PC-3 (cell line): ENCODE measurements at places on chromosomes 13 and 19. TPM values are rescaled to one million over a fixed set of nuclear protein-coding genes. Genes with fewer than 3 reads are reported as not detected.
A peak's percentile ranks its signal among the peaks of the same experiment; 100 is the strongest.

GRCh38 chr19:6750062-6750461 is 10.6 kb downstream of the TRIP10 start:
- H3K27ac ChIP-seq: no peak overlapping the region
- H3K27me3 ChIP-seq: no peaks in the 10 kb centered on the region
- H3K4me3 ChIP-seq: no peak overlapping the region
- peaks cover 7% of the 10 kb centered on the region for H3K4me1 ChIP-seq
- no peak for DNase-seq

CGB5 gene
- 0.52 TPM in 1 of 2 replicates, not detected in the other for total RNA-seq

DNA sequence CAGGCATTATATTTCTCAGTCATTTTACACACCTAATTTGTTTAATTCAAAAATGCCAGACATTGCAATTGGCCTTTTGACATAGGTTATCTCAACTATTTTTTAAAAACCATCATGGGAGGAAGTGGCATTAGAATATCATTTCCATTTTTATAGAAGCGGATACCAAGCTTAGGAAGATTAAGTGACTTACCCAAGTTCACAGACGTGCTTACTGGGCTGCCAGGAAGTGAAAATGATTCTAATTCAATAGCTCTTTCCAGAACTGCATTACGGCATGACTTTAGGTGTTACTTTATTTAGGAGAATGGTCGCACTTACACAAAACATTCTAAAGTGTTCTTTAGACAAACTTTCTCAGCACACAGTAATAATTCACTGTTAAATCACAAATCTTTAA is 231.9 kb downstream of the KLF12 start:
- no peak overlapping the region for H3K4me3 ChIP-seq
- no peak for DNase-seq
- H3K27me3 ChIP-seq: no peaks in the 10 kb centered on the region
- no peak overlapping the region for H3K27ac ChIP-seq
- H3K4me1 ChIP-seq: peaks cover 7% of the 10 kb centered on the region; the same call in 1 of the 2 replicates
- no peaks in the 10 kb centered on the region for H3K36me3 ChIP-seq

- H3K4me1 ChIP-seq: peaks cover 9% of the 10 kb centered on the region; the same call in 1 of the 2 replicates
- no peaks in the 10 kb centered on the region for H3K36me3 ChIP-seq
- peak overlapping the region; percentile 76 for H3K27ac ChIP-seq
- peak; percentile 38 for DNase-seq
Measured at GRCh38 chr13:92136449-92137155, 738.2 kb downstream of the GPC5 start.

DNA sequence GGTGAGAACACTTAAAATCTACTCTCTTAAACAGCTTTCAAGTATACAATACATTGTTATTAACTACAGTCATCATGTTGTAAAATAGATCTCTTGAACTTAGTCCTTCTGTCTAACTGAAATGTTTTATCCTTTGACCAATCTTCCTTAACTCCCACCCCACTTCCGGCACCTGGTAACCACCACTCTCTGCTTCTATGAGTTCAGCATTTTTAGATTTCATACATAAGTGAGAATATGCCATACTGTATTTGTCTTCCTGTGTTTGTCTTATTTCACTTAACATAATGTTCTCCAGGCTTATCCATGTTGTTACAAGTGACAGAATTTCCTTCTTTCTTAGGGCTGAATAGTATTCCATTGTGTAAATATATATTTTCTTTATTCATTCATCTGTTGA is 144.1 kb upstream of the TRPC4 start:
- DNase-seq: no peak
- no peak overlapping the region for H3K27ac ChIP-seq
- H3K4me3 ChIP-seq: no peak overlapping the region
- peaks cover 2% of the 10 kb centered on the region; the same call in 1 of the 2 replicates for H3K27me3 ChIP-seq

- H3K4me3 ChIP-seq: no peak overlapping the region
- H3K36me3 ChIP-seq: no peaks in the 10 kb centered on the region
- no peaks in the 10 kb centered on the region for H3K4me1 ChIP-seq
- H3K27ac ChIP-seq: no peak overlapping the region
Measured at GRCh38 chr13:31346891-31347290, 147.1 kb downstream of the B3GLCT start.

PNMA8A gene
- total RNA-seq: not detected in 2 replicates

TNFSF11 gene
- total RNA-seq: not detected in 2 replicates

- H3K27ac ChIP-seq: no peak overlapping the region
- H3K27me3 ChIP-seq: no peaks in the 10 kb centered on the region
- H3K4me1 ChIP-seq: no peaks in the 10 kb centered on the region
Measured at GRCh38 chr13:29180055-29180454, 359.9 kb downstream of the MTUS2 start.

- peaks cover 5% of the 10 kb centered on the region for H3K4me1 ChIP-seq
- H3K27me3 ChIP-seq: no peaks in the 10 kb centered on the region
- no peak overlapping the region for H3K27ac ChIP-seq
- DNase-seq: no peak
Measured at GRCh38 chr13:73215823-73216222, 157.0 kb downstream of the KLF5 start.

DNA sequence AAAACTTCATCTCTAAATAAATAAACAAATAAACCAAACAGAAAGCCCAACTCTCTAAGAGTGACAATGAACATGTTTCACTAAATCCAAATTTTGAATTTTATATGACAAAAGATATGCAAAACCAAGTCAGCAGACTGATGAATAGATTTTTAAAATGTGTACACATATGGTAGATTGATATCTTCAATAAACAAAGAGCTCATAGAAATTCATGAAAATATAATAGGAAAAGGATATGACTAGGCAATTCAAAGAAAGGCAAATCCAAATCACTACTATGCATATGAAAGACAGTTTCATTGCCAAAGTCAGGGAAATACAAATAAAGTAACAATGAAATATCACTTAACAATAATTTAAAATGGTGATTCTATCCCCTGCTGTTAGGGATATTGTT is 63.7 kb upstream of the NBEA start:
- DNase-seq: no peak
- H3K4me1 ChIP-seq: no peaks in the 10 kb centered on the region
- H3K27me3 ChIP-seq: no peaks in the 10 kb centered on the region
- no peak overlapping the region for H3K27ac ChIP-seq

- peaks cover 32% of the 10 kb centered on the region for H3K36me3 ChIP-seq
- no peak overlapping the region for H3K4me3 ChIP-seq
- H3K4me1 ChIP-seq: peaks cover 3% of the 10 kb centered on the region
- no peaks in the 10 kb centered on the region for H3K27me3 ChIP-seq
- H3K27ac ChIP-seq: no peak overlapping the region
- DNase-seq: no peak
Measured at GRCh38 chr19:16118489-16119033, 6.9 kb downstream of the RAB8A start.

CD177 gene
- total RNA-seq: 0.23 and 0.55 TPM in 2 replicates

CGB2 gene
- total RNA-seq: not detected in 2 replicates

GRCh38 chr19:40663695-40664692 is 26.5 kb downstream of the NUMBL start:
- no peak overlapping the region for H3K27ac ChIP-seq
- DNase-seq: peak; percentile 26
- H3K36me3 ChIP-seq: peaks cover 5% of the 10 kb centered on the region; the same call in 1 of the 2 replicates
- peaks cover 19% of the 10 kb centered on the region for H3K4me1 ChIP-seq

B3GNT3 gene
- 39.5 and 41.7 TPM in 2 replicates for total RNA-seq

EGLN2 gene
- 36.6 and 58.9 TPM in 2 replicates for total RNA-seq

- H3K27me3 ChIP-seq: peaks cover 6% of the 10 kb centered on the region; the same call in 1 of the 2 replicates
- no peaks in the 10 kb centered on the region for H3K36me3 ChIP-seq
- no peak overlapping the region for H3K27ac ChIP-seq
- no peak for DNase-seq
- no peaks in the 10 kb centered on the region for H3K4me1 ChIP-seq
Measured at GRCh38 chr13:112894673-112895481, 74.1 kb upstream of the MCF2L start.

DNA sequence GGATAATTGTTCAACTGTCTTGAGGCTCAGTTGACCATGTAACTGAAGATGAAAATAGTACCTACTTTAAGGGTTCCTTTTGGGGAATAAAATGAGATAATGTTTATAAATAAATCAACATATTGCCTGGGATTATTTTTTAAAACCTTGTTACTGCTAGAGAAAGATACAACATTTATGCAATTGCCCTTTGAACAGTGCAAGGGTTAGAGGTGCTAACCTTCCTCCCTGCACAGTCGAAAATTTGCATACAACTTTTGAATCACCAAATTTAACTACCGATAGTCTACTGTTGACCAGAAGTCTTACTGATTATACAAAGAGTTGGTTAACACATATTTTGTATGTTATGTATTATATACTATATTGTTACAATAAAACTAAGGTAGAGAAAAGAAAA is 750.0 kb downstream of the EFNB2 start:
- H3K27me3 ChIP-seq: no peaks in the 10 kb centered on the region
- no peaks in the 10 kb centered on the region for H3K36me3 ChIP-seq
- no peak overlapping the region for H3K4me3 ChIP-seq
- H3K4me1 ChIP-seq: peaks cover 6% of the 10 kb centered on the region; the same call in 1 of the 2 replicates
- H3K27ac ChIP-seq: no peak overlapping the region

ZNF729 gene
- total RNA-seq: not detected in 2 replicates

GRCh38 chr19:8615024-8615423 is 4.5 kb upstream of the ADAMTS10 start:
- H3K27ac ChIP-seq: no peak overlapping the region
- no peaks in the 10 kb centered on the region for H3K36me3 ChIP-seq
- no peak for DNase-seq
- no peak overlapping the region for H3K4me3 ChIP-seq

KRI1 gene
- total RNA-seq: 52.9 and 72.6 TPM in 2 replicates

GRCh38 chr19:21569494-21569865 is 64.1 kb downstream of the ZNF429 start:
- H3K36me3 ChIP-seq: no peaks in the 10 kb centered on the region
- H3K27me3 ChIP-seq: no peaks in the 10 kb centered on the region
- no peak overlapping the region for H3K27ac ChIP-seq
- DNase-seq: no peak
- H3K4me1 ChIP-seq: no peaks in the 10 kb centered on the region

MBD3L2 gene
- not detected in 2 replicates for total RNA-seq

DNA sequence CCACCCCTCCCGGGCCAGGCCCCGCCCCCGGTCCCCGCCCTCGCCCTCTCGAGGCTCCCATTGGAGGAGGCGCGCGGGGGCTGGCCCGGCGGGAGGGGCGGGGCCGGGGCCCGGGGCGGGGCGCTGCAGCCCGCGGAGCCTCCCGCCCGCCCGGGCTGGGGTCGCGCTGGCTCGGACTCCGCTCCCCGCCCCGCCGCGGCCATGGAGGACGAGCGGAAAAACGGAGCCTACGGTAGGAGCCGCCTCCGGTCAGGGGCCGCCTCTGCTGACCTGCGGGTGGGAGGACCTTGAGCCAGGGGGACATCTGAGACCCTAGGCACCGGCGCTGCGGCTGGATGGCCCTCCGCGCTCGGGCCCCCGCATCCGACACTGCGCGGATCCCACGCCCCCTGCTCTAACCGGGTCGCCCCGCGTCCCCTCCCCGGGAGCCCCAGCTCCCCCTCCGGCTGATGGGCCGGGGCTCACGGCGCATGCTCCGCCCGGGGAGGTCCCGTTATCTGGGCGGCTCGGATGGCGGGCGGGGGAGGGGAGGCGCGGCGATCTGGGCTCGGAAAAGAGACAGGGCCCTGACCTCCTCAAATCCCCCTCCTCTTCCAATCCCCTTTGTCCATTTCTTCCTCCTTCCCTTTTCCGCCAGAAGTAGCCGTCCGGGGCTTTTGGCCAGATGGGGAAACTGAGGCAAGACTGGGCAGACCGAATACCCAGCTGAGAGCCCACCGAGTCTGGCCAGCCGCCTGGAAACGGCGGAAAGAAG is 15.4 kb upstream of the AP1M2 start:
- H3K27ac ChIP-seq: no peak overlapping the region
- peak; percentile 81 for DNase-seq
- H3K36me3 ChIP-seq: no peaks in the 10 kb centered on the region
- H3K4me1 ChIP-seq: peaks cover 18% of the 10 kb centered on the region
- peak overlapping the region; percentile 92 for H3K4me3 ChIP-seq

DNA sequence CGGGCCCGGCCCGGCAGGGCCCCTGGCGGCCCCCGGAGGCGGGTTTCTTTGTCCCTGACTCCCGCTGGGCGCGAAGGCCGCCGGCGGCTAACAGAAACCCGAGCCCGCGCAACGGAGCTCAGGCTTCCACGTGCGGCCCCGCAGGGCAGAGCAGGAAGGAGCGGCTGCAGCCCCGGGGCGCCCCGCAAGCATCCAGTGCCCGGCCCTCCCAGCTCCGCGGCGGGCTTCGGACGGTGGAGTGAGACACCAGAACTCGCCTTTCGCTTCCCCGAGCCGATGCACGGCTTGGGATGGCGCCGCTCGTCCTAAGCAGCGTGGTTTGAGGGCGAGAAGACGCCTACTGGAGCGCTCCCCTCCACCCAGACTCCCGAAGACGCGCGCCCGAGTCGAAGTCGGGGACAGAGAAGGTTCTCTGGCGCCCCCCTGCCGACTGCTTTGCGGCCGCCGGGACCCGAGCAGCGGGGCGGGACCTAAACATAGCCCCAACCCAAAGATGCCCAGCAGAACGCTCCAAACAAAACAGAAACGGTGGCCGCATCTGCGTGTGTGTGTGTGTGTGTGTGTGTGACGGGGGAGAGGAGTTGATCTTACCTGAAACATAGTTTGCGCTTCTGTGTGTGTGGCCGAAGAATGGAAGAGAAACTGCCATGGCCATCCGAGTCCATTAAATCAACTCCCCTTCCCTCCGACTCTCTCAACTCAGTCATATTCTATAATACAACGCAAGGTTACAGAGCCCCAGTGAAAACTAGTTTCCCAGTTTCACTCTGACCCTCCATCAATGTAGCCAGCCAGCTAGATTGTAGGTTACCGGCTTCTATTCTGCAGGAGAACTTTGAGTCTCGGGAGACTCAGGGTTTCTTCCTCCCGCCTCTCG is 629 bp upstream of the FGF9 start:
- no peak overlapping the region for H3K27ac ChIP-seq
- no peak for DNase-seq
- no peaks in the 10 kb centered on the region for H3K36me3 ChIP-seq
- H3K4me1 ChIP-seq: no peaks in the 10 kb centered on the region
- H3K4me3 ChIP-seq: peak overlapping the region; percentile 64

- H3K27ac ChIP-seq: no peak overlapping the region
- DNase-seq: no peak
- H3K4me1 ChIP-seq: no peaks in the 10 kb centered on the region
- no peaks in the 10 kb centered on the region; the same call in 1 of the 2 replicates for H3K27me3 ChIP-seq
- no peaks in the 10 kb centered on the region for H3K36me3 ChIP-seq
- no peak overlapping the region for H3K4me3 ChIP-seq
Measured at GRCh38 chr13:31192306-31192705, 7.5 kb upstream of the B3GLCT start.
